ENCODE measurements at places on chromosomes 5 and 9. TPM values are rescaled to one million over a fixed set of nuclear protein-coding genes. Genes with fewer than 3 reads are reported as not detected.

DNA sequence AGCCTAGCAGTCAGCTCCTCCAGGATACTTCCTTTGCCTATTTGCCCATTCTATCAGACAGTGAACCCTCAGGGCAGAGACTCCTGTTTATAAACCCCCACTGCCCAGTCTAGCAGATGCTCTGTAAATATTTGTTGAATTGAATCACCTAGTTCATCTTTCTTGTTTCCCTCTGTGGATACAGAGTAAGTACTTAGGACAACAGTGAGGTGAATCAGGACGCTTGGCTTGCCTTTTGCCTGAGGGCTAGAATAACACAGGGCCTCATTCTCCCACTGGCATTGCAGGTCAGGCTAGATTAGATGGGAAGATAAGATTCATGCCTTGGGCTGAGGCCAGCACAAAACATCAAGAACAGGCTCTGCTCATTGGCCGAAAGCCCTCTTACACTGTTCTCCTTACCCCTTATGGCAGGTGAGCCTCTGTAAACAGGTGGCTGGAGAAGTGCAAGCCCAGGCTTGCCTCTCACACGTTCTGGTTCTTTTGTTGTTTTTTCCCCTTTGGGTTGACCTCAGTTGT, 22.2 kb downstream of the TNFSF8 start:
- no peak overlapping the region for H3K27ac ChIP-seq
- no peak for DNase-seq
- H3K4me3 ChIP-seq: no peak overlapping the region
- H3K27me3 ChIP-seq: no peaks in the 10 kb centered on the region

DNA sequence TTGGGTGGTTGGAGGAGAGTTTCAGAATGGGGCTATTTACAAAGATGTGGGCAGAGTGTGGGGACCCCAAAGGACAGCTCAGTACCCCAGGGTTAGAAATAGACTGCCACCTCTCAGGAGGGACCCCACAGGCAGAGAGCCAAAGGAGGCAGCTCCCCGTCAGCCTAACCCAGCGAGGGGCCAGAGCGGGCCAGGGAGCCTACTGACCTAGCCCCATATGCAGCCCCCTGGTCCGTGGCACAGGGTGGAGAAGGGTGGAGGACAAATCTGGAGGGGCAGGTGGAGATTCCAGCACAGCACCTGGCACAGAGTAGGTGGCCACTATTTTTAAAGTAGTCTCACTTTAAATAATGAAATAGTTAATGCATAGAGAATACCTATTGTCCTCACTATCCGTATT, 67.2 kb upstream of the ANGPTL2 start:
- no peaks in the 10 kb centered on the region for H3K27me3 ChIP-seq
- H3K4me3 ChIP-seq: no peak overlapping the region
- H3K36me3 ChIP-seq: no peaks in the 10 kb centered on the region
- no peak overlapping the region for H3K27ac ChIP-seq

GRCh38 chr9:23598994-23599393, 227.0 kb downstream of the ELAVL2 start:
- H3K36me3 ChIP-seq: no peaks in the 10 kb centered on the region
- H3K4me1 ChIP-seq: no peaks in the 10 kb centered on the region
- H3K4me3 ChIP-seq: no peak overlapping the region
- DNase-seq: no peak
- H3K27me3 ChIP-seq: no peaks in the 10 kb centered on the region
- H3K27ac ChIP-seq: no peak overlapping the region

KIF20A gene
- 7.9 TPM for total RNA-seq

DNA sequence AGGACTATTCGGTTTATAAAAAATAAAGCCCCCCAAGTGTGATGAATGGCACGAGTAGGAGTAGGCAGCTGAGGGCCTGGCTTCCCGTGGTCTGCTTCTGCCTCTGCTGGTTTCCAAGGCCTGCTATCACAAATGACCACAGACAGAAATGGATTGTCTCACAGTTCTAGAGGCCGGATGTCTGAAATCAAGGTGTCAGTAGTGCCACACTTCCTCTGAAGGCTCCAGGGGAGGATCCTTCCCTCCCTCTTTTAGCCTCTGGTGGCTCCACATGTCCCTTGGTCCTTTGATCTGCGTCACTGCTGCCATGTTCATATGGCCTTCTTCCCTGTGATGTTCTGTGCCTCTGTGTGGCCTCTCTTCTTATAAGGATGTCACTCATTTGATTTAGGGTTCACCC, 15.1 kb downstream of the PRKACG start:
- H3K4me3 ChIP-seq: no peak overlapping the region
- no peaks in the 10 kb centered on the region for H3K4me1 ChIP-seq
- no peak overlapping the region for H3K27ac ChIP-seq
- H3K36me3 ChIP-seq: no peaks in the 10 kb centered on the region
- no peaks in the 10 kb centered on the region for H3K27me3 ChIP-seq

STING1 gene
- total RNA-seq: 12.0 TPM

DNA sequence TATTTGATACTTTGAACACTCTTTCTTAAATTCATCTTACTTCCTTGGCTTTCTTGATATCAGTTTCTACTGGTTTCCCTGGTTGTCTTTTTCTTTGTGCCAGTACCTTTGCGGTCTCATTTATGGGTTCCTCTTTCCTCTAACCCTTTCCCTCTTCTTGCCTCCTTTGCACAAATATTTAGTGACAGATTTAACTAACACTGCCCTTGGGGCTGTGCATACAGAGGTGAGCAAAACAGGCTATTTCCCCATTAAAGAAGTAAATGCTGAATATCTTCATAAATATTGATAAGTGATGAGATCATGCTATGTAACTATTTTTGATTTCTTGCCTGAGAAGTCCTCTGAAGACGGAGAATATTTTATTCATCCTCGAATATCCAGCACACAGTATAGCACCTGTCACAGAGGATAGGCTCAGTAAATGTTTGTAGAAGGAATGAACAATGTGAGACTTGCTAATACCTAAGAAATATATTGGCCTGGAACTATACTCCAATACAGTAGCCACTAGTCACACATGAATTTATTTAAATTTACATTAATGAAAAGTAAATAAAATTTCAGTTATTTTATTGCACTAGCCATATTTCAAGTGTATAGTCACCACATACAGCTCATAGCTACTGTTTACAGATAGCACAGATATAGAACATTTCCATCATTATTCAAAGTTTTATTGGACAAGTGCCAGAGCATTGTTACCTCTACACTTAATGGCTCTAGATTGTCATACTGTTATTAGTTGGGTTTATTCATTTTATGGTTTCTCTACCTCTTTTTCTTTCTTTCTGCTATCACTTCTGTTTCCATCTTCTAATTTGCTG, 90.4 kb downstream of the RIC1 start:
- H3K36me3 ChIP-seq: peaks cover 53% of the 10 kb centered on the region
- no peak overlapping the region for H3K4me3 ChIP-seq

DNA sequence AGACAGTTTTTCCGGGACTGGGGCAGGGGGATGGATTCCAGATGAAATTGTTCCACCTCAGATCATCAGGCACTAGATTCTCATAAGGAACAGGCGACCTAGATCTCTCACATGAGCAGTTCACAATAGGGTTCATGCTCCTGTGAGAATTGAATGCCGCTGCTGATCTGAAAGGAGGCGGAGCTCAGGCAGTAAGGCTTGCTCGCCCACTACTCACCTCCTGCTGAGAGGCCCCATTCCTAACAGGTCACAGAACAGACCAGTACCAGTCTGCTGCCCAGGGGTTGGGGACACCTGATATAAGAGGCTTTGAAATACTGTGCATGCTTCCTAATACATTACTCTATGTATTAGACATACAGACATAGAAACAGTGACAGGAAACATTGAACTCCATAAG, 41.1 kb downstream of the PTPRD start:
- no peaks in the 10 kb centered on the region for H3K36me3 ChIP-seq
- no peaks in the 10 kb centered on the region for H3K4me1 ChIP-seq
- H3K27ac ChIP-seq: no peak overlapping the region

TMOD1 gene
- 32.7 TPM for total RNA-seq

GRCh38 chr9:132546148-132547051, 36.0 kb upstream of the BARHL1 start:
- peaks cover 19% of the 10 kb centered on the region for H3K27me3 ChIP-seq
- H3K4me1 ChIP-seq: no peaks in the 10 kb centered on the region
- H3K36me3 ChIP-seq: no peaks in the 10 kb centered on the region
- no peak overlapping the region for H3K27ac ChIP-seq

BARHL1 gene
- not detected for total RNA-seq

GRCh38 chr5:602466-603035, 9.6 kb upstream of the CEP72 start:
- H3K27ac ChIP-seq: no peak overlapping the region
- H3K4me3 ChIP-seq: no peak overlapping the region
- DNase-seq: no peak
- H3K36me3 ChIP-seq: no peaks in the 10 kb centered on the region
- H3K4me1 ChIP-seq: peaks cover 7% of the 10 kb centered on the region
- peaks cover 85% of the 10 kb centered on the region for H3K27me3 ChIP-seq

- H3K4me3 ChIP-seq: no peak overlapping the region
- no peaks in the 10 kb centered on the region for H3K4me1 ChIP-seq
- H3K36me3 ChIP-seq: no peaks in the 10 kb centered on the region
Measured at GRCh38 chr9:31445960-31446359, 938.5 kb upstream of the ACO1 start.

DNA sequence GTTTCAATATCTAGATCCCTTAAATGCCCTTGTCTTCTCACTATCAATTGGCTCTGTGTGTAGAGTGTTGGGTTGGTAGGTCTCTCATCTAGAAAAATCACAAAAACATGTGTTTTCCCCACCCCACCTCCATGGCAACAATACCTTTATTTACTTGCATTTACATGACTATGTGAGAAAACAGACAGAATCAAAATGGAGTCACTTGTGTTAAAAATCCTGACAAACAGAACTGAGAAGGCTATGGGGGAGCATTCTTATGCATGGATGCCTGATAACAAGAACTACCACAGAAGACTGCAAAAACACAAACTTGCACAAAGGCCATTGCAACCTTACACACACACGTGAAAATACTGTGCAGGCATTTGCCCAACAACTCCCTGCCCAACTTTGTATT, 1352.9 kb upstream of the CDH9 start:
- no peak for DNase-seq
- H3K4me1 ChIP-seq: no peaks in the 10 kb centered on the region
- H3K27ac ChIP-seq: no peak overlapping the region
- no peak overlapping the region for H3K4me3 ChIP-seq
- no peaks in the 10 kb centered on the region for H3K27me3 ChIP-seq

GRCh38 chr9:23382418-23382817, 443.6 kb downstream of the ELAVL2 start:
- no peak overlapping the region for H3K4me3 ChIP-seq
- no peaks in the 10 kb centered on the region for H3K4me1 ChIP-seq
- H3K27ac ChIP-seq: no peak overlapping the region
- DNase-seq: no peak
- no peaks in the 10 kb centered on the region for H3K27me3 ChIP-seq

DNA sequence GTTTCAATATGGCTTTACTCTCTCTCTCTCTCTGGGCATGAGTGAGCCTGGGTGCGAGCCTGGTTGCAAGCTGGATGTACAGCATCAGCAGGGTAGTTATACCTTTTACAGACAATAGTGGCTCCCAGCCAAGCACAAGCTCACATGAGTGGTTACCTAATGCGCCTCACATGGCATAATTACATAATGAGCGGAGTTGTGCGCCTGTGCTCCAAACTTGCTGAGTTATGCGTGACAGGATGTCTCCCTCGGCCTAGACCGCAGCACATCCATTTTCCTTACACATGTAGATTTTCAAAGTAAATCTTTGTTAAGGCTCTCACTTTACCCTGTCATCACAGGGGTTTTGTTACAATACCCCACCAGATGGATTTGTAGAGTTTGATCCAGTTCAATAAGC, 233.5 kb upstream of the WWC1 start:
- H3K36me3 ChIP-seq: no peaks in the 10 kb centered on the region
- H3K27me3 ChIP-seq: no peaks in the 10 kb centered on the region
- H3K4me3 ChIP-seq: no peak overlapping the region
- no peak for DNase-seq

DNA sequence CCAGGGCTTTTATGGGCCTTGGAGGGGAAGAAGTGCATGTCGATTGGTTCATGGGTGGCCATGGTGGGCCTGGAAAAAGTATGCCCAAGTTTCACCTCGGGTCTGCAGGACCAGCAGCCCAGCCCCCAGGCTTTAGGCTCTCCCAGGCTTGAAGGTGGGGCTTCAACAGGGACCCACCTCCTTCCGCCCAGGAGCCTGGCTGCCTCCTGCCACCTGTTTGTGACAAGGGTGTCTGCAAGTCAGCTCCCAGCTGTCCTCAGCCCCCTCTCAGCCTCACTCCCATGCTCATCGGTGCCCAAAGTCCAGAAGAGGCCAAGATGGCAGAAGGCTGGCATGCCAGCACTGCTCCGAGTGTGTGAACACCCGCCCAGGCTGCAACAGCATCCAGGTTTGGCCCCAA, 1063.2 kb upstream of the ACO1 start:
- H3K4me3 ChIP-seq: no peak overlapping the region
- no peaks in the 10 kb centered on the region for H3K27me3 ChIP-seq
- H3K36me3 ChIP-seq: no peaks in the 10 kb centered on the region
- DNase-seq: no peak

- DNase-seq: peak; percentile 40
- H3K27me3 ChIP-seq: no peaks in the 10 kb centered on the region
- H3K27ac ChIP-seq: no peak overlapping the region
- no peak overlapping the region for H3K4me3 ChIP-seq
- no peaks in the 10 kb centered on the region for H3K36me3 ChIP-seq
Measured at GRCh38 chr5:125659316-125660023, 763.7 kb upstream of the GRAMD2B start.

CCDC152 gene
- total RNA-seq: not detected

- H3K36me3 ChIP-seq: peaks cover 12% of the 10 kb centered on the region
- H3K27ac ChIP-seq: no peak overlapping the region
- H3K4me1 ChIP-seq: no peaks in the 10 kb centered on the region
Measured at GRCh38 chr9:459491-460444, 245.1 kb downstream of the DOCK8 start.

DNA sequence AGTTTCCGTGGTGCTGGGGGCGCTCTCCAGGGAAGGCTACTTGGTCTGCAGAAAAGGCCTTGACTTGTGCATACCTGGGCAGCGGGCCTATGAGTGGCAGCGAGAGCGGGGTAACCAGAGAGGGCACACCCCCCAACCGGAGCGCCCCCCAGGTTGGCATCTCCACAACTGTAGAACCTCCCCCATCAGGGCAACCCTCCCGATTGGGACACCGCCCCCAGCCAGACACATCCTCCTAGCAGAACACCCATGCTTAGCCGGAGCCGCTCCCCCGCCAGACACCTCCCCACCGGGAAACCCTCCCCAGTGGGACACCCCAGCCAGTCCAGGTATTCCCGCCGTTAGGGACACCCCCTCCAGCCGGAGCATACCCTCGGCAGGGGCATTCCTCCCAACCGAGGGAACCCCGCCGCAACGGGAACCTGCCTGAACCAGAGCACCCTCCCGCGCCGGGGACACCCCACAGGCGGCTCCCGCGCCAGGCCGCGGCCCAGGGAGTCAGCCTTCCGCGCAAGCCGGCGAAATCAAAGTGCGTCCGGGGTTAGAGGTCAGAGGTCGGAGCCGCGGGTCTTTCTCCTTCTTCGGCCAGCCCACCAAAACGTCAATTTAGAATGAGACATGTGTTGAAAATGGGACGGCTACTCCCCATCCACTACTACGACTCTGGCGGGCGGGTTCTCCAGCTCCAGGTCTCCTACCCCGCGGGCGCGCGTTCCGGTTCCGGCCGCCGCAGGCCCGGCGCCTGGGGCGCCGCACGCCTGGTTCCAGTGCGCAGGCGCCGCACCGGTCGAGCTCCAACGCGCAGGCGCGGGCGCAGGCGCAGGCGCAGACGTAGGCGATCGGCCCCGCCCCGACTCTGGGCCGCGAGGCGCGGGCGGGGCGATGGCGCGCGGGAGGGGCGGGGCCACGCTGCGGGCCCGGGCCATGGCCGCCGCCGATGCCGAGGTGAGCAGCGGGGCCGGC, at the start of gene EHMT1:
Gene EHMT1 (plus strand): TSS at position 901 of the 963 bp plus-strand sequence. CDS start 24 bp downstream, at position 925.
- H3K27ac ChIP-seq: peak within 1 kb of the TSS; percentile 94
- peaks cover 86% of the 10 kb centered on the region for H3K4me1 ChIP-seq
- H3K36me3 ChIP-seq: peaks cover 24% of the 10 kb centered on the region
- peak within 1 kb of the TSS; percentile 76 for H3K4me3 ChIP-seq
- H3K27me3 ChIP-seq: no peaks in the 10 kb centered on the region
- peak; percentile 97 for DNase-seq
